Stimulated activated CD8-positive, alpha-beta memory T cell treated with anti-CD3 and anti-CD28 coated beads, Interleukin-15, amount 100 ng/mL, for 24 hours (primary cell): ENCODE measurements at places on chromosomes 4 and X.
A peak's percentile ranks its signal among the peaks of the same experiment; 100 is the strongest.

GRCh38 chrX:39677585-39677977 is 420.2 kb downstream of the BCOR start:
- DNase-seq, result no peak

GRCh38 chr4:68074397-68074796 is 55.3 kb downstream of the TMPRSS11F start:
- DNase-seq, result no peak

- no peak for DNase-seq
Observed at GRCh38 chrX:109793191-109793590, 60.1 kb upstream of the ACSL4 start.

DNA sequence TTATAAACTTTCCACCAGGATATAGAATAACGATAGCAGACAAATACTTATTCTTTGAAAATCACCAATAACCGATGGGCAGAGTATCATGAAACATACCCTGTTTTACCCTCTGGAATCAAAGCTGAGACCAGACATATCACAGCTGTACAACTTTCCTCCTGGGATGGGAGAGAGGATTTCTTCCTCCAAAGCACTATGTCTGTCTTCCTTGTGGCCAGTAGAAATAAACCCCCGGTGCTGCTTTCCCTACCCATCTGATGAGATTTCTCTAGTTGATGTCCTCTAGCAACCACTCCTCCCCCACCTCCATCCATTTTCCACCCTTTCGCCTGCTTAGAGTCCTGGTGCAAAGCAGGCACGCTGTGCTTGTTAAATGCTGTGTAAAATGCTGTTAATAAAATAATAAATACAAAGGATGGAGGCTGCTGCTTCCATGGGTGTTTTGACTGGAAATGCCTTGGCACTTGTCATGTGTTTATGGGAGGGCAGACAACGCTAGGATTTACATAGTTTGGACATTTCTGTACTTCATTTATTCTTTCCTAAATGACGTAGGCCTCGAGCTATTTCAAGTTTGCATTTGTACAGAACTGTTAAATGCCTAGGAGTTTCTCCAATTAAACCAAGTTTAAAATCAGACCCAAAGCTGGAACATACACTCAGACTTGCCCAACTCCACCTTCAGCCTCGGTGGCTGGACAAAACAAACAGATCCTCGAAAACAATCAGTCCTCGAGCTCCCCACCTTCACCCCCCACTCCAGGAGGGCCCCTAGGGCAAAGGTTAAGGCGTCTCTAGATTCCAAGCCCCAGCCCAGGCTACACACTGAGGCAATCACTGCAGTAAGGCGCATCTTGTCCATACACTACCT is 10.1 kb downstream of the BCOR start:
- DNase-seq, result no peak

GRCh38 chr4:70678383-70678999 is 9.8 kb upstream of the UTP3 start:
- no peak for DNase-seq

GRCh38 chrX:153561337-153561736 is 37.6 kb downstream of the CCNQ start:
- DNase-seq, result no peak

GRCh38 chrX:2928191-2928582 is 952 bp downstream of the ARSD start:
- DNase-seq, result no peak

GRCh38 chr4:7735961-7736360 is 203.7 kb downstream of the AFAP1 start:
- DNase-seq, result no peak

DNA sequence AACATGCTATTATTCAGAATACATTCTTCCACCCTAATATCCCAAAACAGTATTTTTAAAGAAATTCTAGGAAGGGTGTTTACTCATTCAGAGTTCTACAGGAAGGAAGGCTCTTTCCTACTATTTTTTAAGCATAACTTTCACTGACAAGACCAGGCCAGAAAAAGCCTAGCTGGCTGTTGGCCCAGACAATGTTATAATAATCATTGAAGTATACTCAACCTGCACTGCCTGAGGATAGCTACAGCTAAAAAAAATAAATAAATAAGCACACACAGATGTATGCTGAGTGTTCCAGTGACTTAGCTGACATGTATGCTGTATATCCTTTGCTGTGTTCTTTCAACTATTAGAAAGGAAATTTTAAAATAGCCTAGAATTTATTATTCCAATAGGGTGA is 145.8 kb upstream of the SPRY1 start:
- no peak for DNase-seq

GRCh38 chrX:95346856-95347255 is 1337.8 kb upstream of the DIAPH2 start:
- no peak for DNase-seq

DNA sequence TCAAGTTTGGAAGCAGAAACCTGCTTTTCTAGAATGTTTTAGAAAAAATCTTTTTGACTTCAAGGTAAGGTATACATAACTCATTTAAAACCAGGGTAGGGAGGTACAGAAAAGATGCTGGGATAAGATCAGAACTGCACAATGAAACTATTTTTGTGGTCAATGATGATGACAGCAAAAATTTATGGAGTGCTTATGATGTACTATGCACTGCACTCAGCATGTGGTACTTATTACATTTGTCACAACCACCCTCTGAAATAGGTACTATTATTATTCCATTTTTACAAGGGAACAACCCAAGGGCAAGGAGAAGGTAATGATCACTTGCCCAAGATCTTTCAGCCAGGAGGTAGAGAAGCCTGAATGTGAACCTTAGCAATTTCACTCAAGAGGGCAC is 8.0 kb downstream of the GPM6B start:
- DNase-seq, result no peak

GRCh38 chrX:130171446-130172126 is at the start of gene RAB33A:
TSS of gene RAB33A (plus strand) at chrX:130171962. CDS start at chrX:130172063, 101 bp downstream.
- no peak for DNase-seq

DNA sequence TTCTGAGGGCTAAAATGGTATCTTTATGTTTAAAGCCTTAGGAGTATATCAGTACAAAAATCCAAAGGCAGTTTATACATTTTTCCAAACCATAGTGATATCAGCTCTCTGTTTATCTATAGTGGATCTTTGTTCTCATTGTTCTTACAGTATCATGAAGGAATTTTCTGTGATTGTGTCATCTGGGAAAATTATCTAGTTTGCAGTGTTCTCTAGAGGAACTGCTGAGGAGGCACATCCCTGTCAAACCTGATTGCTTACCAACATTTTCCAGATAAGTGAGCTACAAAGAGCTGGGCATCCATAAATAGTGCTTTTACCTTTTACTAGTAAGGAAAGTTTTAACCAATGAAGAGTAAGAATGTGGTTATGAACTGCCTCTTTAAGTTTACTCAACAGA is 44.9 kb upstream of the SLC25A31 start:
- DNase-seq, result no peak

DNA sequence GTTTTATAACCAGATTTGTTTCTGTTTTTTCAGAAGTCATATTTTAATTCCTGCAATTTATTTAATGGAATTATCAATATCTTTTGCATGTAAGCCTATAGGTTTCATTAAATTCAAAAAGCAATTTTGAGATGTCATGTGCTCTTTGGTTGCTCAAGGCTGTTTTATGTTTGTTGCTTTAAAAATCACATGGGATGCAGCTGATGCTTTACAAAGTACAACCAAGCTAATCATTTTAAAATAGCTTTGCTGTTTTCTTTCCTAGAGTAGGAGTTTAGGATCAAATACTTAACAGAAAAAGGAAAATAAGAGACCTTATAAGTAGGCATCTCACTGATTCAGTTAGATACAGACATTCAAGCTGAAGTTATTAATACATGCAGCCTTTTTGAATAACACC is 11.3 kb downstream of the CPEB2 start:
- DNase-seq, result no peak

DNA sequence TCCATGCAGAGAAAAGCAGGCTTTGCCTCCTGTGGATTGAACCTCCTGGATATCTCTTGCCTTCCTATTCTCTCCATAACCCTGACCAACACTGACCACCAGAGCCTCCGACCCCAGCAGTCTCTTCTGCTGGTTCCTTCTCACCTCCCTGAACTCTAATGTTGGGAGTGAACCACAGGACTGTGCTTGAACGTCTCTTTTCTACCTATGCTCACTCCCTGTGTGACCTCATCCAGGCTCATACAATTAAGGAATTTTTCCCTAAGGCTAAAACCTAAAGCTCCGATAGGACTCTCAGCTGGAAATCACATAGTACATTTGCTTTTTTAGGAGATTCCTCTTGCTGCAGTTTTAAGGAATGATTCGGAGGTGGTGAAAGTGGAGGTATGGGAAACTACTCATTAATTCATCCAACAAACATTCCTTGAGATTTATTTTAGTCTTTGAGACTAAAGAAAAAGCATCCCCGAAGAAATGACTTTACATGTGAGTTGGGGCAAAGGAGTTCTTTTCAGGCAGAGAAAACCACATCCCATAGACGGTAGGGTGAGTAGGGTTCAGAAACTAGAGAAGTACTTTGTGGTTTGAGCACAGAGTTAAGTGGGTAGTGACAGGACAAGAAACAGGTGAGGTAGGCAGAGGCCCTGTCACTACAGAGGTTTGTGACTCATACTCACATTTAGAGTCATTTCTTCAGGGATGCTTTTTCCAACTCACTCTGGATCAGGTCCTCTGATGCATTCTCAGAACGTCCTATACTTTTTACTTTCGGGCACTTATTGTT is 30.8 kb downstream of the NDNF start:
- DNase-seq, result no peak

GRCh38 chrX:10753116-10753515 is 132.7 kb upstream of the MID1 start:
- no peak for DNase-seq

DNA sequence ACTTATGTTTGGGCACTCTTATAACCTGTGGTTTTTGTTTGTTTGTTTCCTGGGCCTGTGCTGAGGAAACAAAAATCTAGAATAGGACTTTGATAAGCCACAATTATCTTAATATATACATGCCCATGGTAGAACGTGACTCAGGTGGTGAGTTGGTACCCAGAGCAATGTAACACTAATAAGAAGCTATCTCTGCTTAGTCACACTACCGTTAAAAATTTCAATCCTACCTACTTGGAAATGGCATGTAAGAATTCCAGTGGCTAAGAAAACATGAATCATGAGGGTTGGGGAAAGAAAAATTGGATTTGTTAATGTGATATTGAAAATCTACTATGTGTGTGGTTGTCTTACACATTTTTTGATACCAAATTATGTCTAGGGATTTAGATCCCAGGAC is 30.5 kb upstream of the ADGRG2 start:
- DNase-seq, result no peak

DNA sequence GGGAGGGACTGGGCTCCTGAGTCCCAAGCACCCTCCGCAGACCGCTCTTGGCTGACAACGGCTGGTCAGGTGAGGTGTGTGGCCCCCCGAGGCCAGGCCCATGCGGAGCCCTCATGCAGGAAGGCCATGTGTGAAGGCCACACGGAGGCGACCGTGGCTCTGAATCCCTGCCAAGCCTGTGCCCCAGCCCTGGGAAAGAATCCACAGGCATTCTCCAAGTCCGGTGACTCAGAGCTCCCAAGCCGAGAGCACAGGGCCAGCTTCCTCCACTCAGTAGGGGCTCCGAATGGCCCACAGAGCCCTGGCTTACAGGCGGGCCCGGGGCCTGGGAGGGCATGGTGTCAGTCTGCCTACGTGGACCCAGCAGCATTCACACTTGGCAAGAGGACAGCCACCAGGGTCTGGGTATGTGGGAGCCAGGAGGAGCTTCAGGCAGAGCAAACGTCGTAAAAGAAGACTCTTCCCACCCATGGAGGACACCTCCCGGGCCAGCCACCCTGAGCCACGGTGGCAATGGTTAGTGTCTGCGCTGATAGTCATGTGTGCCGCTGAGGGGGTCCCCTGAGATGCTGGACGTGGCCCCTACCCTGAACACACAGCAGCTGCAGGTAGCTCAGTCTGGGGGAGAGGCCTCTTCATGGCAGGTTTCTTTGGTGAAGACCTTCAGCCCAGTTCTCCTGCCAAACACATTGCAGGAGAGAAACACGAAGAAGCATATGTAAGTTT is 105.7 kb downstream of the PSAPL1 start:
- no peak for DNase-seq

DNA sequence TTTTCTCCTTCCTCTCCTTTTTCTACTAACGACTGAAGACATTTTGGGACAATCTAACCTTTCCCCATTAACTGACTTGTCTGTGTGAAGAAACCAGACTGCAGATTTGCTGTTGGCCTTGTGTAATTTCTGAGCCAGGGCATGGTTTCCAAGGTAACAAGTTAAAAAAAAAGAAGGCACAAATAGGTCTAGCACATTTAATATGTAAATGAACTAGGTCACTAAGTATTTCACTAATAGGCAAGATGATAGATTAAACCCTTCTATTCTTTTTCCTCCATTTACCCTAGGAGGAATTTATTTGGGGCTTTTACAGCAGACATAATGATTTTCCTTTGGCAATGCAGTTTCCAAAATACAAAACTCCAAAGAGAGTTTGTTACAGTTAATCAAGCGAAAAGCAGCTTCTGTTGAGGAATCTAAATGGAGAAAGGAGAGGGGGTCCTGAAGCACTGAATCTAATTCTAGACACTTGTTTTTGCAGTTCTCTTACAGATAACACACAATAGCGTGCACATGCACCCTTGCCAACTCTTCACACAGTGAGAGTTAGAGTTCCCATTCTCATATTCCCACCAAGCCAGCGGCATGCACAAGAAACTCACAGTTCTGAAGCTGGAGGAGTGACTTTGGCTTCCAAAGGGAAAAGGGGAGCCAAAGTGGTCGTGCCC is 72.0 kb downstream of the TSPAN5 start:
- DNase-seq, result no peak

- DNase-seq, result no peak
Observed at GRCh38 chr4:174036576-174036975, 246.9 kb downstream of the FBXO8 start.

GRCh38 chrX:119655125-119655524 is 37.8 kb downstream of the SEPTIN6 start:
- no peak for DNase-seq

DNA sequence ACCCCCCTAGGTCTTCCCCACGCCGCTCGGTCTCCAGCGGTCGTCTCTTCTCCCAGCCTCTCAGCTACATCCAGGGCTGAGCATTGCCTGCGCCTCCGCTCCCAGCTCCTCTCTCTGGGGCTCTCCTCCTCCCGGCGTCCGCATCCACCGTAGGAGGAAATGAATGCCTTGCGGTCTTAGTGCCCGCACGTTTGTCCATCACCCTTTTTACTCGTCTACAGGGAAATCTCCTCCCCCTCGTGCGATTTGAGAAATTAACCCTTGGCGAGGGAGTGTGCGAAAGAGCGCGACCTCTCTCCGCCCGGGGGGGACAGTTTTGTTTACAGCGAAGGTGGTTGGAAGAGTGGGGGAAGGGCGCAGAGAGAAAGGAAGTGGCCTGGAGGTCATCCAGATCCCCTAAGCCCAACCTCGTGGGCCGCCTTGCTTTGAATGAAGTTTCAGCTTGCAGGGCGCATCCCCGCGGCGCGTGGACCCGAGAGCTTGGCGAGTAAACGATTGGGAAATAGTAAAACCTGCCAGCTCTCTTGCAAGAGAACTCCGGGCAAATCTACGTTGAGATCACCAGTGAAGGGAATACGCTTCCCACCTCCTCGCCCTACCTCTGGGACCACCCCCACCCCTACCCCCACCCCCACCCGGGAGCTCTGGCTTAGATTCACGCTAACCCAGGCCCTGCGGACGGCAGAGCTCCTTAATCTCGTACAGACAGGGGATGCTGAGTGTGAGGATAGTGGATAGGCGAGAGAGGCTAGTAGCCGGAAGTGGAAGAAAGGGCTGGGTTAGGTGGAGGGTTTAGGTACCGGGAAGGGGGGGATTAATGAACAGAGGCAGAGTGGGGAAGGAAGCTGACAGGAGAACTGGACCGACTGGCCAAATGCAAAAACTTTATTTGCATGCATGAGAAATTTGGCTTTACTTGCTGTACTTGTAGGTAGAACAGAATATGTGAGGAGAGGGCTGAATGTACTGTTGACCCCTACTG is at the start of gene ELOVL6:
TSS of gene ELOVL6 (minus strand) at position 181 of the 982 bp plus-strand sequence. CDS start 280 bp downstream, outside the sequence.
- peak; percentile 7 for DNase-seq

- DNase-seq, result no peak
Observed at GRCh38 chr4:101357751-101358150, 10.4 kb upstream of the PPP3CA start.
